ENCODE measurements at places on chromosomes 11 and 22.

- DNase-seq: no peak
Measured at GRCh38 chr11:35968386-35969088, 24.7 kb downstream of the LDLRAD3 start.

DNA sequence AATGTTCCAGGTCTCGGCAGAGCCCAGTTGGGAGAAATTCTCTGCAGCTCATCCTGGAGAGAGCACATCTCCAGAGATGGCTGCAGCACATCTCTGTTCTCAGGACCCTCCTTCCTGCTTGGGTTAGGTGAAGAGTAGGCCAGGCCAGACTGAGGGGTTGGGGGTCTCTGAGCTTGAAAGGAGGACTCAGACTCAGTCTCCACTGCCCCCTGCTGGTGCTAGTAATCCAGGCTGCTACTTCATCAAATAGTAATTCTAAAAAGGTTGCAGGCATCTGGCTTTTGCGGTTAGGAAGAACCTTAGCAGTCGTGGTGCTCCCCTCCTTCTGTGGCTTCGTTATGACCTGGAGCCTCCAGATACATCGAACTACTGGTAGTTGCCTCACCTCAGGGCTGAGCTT lies 9.7 kb downstream of the TUB start:
- DNase-seq: peak; percentile 85

- DNase-seq: no peak
Measured at GRCh38 chr22:30781271-30781875, 86.7 kb downstream of the OSBP2 start.

DNA sequence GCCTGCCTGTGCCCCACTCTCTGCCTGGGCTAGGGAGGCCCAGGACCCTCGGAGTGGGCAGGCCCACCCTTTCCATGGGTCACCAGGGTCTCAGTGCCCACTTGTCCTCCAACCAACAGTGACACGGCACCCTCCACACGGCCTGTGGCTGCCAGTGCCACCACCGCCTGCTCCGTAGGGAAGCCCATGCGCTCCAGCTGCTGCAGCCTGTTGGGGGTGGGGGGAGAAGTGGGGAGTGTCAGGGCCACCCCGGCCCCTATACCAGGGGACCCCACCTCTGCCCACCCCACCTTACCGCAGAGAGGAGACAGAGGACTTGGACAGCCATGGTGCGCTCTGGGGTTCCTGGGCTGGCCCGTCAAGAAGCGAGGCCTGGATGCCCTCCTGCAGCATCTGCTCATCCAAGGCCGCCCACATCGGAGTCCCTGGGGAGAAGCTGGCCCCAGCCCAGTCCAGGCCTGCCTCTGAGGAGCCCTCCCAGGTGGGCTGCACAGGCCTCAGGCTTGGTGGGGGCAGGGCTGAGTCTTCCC lies 7.7 kb downstream of the RHBDD3 start:
- DNase-seq: no peak
